ENCODE measurements at places on chromosomes 2 and 18.

- no peak for DNase-seq
Observed at GRCh38 chr2:196677404-196677803, 37.9 kb downstream of the CCDC150 start.

GRCh38 chr2:76870011-76870410 lies 652.2 kb downstream of the LRRTM4 start:
- no peak for DNase-seq

DNA sequence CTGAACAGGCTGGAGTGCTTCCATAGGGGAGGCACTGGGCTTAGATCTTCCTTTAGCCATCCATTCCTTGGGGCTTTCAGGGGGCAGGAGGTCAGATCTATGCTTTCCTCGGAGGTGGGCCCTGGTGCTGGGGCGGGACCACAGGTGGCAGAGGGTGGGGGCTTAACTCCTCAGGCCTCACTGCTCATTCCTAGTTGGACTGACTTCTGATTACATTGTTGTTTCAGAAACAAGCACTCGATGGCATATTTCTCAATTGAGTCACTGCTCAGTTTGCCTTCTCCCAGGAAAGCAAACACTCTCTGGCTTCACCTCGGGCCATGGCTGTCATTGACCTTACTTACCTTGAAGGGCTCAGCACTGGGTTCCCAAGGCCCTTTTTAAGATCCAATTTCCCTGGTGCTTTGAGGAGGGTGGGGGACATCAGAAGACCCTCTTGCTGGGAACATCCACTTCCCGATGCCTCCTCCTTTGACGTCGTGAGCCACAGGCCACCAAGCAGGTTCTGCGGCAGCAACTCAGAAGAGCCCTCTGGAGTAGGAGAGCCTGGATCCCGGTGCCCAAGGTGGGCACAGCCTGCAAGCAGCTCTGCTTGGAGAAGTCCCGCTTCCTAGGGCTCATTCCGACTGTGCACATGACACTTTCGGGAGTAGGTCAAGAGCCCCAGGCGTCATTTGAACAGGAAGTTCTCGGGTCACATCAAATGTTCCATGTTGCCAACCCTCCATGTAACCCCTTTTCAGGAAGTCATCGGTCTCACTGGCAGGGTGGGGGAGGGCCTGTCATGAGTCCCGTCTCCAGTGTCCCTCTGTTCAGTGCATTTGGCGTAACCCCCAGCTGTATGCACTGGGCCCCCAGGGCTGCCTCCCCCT lies 40.6 kb downstream of the SDC1 start:
- no peak for DNase-seq

DNA sequence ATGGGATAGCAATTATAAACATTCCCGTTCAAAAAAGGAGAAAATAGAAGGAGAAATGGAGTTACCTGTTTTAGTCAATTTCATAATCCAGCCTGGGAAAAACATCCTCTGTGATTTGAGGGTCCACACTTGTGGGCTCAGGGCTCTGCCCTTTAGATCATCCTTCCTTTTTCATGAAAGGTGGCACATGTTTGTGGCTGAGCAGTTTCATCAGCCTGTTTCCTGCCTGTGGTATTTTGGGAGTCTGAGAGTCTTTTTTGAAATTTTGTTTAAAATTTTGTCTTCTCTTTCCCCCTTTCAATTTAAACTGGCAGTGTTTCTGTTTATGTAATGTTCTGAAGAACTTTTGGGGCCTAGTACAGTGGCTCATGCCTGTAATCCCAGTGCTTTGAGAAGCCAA lies 84.0 kb downstream of the KIAA1328 start:
- DNase-seq = no peak

- no peak for DNase-seq
Observed at GRCh38 chr18:22031611-22032010, 137.8 kb upstream of the GATA6 start.

GRCh38 chr2:205683502-205684367 lies 1.4 kb downstream of the NRP2 start:
- no peak for DNase-seq

GRCh38 chr2:146041274-146041910 lies 1521.5 kb upstream of the ZEB2 start:
- no peak for DNase-seq

DNA sequence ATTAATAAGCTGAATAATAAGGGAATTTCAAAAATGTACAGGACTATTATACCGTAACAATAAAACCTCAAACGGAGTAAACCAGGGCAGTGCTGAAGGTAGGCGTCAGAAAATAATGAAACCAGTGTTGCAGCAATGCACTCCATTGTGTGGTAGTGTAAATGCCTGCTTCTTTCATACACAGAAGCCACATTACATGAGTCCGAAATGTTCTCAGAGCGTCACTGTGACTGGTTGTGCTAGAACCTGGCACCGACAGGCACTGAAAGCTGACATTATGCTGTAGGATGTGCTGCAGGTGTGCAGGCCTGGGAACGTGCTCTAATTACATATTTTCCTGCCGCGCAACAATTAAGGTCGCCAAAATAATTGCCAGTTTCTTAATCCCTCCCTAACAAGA lies 53.3 kb downstream of the ZEB2 start:
- DNase-seq = peak; percentile 72

- DNase-seq = peak; percentile 28
Observed at GRCh38 chr2:175167076-175167791, 769 bp downstream of the ATF2 start.

- DNase-seq = no peak
Observed at GRCh38 chr2:50647381-50647780, 384.6 kb downstream of the NRXN1 start.

Data from posterior cingulate gyrus (tissue), 11 donors.